ENCODE measurements at places on chromosomes 1 and 21.
A peak's percentile ranks its signal among the peaks of the same experiment; 100 is the strongest.

- DNase-seq: peak; percentile 67
Observed at GRCh38 chr1:202135221-202135721, 9.3 kb downstream of the ARL8A start.

- DNase-seq: peak; percentile 18
Observed at GRCh38 chr1:43951021-43951985, 4.6 kb downstream of the IPO13 start.

GRCh38 chr1:115363171-115363570 lies 25.1 kb upstream of the NGF start:
- DNase-seq: no peak

GRCh38 chr1:160047111-160047991 lies 15.6 kb upstream of the PIGM start:
- no peak for DNase-seq

DNA sequence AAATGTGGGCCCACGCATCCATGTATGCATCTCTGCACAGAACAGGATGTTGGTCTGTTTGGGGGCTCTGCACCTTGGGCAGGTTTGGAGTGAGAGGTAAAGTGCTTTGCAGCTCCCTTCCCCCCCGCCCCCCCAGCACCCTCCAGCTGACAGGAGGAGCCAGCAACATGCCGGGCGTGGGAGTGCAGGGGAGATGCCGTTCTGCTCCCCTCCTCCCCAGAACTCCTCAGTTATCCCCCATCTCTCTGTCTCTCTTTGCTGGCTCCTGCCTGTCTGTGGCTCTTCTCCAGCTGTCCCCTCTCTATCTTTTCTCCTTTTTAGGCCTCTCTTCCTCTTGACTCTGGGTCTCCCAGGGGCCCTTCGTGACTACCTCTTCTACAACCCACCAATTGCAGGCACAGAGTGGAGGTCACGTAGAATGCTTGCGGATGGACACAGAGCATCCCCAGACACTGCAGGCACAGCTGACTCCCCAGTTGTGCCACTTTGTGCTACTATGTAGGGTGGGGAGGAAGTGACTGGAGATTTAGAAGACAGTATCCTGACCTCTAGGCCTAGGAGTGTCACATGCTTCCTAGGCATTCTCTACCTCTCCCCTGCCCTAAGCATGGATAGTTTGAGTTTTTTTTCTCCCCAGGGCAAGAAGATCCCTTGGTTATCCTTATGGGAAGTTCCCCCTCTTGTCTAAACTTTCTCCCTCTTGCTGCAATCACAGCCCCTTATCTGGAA lies 1.7 kb upstream of the RORC start:
- DNase-seq: no peak

GRCh38 chr21:42362700-42363099 lies 3.6 kb downstream of the TFF1 start:
- DNase-seq: no peak

DNA sequence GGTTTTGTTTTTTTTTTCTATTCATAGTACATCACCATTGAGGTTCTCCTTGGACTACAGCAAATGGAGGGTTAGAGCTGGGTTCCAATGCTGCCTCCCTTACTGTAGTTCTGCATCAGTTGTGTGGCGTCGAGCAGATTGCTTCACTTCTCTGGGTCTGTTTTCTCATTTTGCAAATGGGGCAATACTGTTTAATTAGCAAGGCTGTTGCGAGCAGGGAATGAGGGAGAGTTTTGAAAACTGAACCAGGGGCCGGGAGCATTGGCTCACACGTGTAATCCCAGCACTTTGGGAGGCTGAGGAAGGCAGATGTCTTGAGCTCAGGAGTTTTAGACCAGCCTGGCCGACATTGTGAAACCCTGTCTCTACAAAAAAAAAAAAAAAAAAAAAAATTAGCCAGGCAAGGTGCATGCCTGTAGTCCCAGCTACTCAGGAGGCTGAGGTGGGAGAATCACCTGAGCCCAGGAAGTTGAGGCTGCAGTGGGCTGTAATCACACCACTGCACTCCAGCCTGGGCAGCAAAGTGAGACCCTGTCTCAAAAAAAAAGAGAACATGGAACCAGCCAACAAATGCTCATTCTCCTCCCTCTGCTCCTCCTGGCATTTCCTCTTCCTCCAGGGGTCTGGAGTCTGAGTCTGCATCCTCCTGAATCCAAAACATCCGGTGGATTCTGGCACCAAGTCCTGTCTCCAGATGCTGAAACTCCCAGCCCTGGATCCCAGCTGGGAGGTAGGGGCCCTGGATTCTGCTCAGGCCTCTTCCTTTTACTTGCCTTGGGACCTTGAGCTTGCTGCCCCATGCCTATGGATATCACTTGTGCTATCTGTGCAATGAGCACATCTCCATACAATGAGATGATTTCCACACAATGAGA lies 3.7 kb upstream of the PLOD1 start:
- peak; percentile 68 for DNase-seq

DNA sequence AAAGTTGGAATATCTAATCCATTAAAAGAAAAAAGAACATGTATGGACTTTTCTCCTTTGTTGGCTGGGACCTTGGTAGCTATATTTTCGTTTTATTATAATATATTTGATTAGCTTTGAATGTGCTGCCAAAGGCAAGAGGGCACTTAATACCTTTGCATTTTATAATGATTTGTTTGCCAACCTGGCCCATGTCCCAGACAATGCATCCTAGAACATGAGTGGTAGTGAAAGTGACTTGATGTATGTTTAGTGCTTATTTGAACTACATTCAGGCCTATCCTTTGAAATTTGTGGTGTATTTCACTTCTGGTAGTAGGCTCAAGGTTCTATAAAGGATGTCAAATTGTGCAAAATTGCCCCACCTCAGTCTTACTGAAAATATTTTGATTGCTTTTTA lies 25.9 kb downstream of the CACHD1 start:
- no peak for DNase-seq

- no peak for DNase-seq
Observed at GRCh38 chr1:33258788-33259274, 2.5 kb downstream of the ZNF362 start.

DNA sequence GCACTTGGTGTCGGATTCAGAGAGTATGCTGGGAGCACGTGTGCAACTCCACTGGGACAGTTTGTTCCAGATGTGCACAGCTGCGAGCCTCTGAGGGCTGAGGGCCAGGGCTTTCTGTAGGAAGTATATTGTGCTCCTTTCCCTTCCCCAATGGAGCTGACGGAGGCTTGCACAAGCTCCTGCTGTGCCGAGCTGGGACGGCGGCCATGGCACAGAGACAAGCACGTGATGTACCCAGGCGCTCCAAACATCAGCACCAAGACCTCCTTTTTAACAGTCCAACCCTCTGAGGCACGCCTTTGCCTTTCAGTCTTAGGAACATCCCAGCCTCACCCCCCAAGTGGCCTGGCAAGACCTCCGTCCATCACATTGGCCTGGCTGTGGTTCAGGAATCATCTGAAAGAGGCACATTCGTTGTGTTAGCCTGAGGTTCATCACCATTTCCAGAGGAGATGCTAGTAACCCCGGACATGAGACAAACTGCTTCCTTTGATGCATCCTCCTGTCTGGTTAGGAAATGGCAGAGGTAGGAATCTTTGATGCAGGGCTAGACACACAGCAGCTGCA lies 339.2 kb upstream of the KAZN start:
- peak; percentile 74 for DNase-seq

DNA sequence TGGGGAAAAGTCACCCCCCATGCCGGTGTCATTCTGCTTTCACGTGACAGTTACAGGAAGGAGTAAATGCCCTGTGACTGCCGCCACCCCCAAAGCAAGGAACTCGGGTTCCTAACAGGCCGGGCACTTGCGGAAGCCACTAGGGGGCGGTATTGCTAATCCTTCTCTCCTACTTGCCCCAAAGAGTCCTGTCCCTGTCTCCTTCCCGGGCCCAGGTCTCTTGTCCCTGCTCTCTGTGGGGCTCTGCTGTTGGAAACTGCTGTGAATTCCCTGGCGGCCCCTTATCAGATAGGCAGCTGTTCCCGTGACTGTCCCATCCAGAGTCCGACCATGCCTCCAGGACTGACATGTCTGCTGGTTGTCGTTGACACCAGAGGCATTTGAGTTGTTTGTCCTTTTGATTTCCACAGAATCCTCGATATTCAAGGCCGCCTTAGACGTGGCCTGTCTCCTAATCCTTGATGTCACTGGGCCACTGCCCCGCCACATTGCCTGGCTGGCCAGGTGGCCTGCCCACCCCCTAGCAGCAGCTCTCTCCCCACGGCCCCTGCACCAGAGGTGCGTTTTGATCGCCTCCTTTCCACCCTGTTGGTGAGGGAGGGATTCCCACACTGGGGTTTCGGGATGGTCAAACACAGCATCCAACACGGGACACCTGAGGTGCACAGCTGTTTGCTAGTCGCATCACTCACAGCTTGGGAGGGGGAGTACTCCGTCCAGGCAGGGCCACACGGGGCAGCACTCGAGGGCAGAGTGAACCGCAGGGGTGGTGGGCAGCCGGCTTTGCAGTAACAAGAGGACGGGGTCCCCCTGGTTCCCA lies 37.3 kb downstream of the CHAF1B start:
- DNase-seq: peak; percentile 78

DNA sequence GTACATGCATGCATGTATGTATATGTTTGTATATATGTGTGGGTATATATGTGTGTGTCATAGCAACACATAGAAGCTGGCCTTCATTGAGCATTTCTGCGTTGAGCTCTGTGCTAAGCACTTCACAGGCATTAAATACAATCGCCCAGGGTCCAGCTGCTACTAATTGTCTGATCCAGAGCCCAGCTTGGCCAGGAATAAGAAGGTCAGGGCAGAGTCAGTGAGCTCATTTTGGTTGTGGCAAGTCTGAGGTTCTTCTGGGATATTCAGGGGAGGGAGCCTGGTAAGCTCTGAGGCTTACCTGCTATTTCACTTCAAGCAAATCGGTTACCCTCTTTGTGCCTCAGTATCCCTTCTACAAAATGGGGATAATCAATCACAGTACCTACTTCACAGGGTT lies 59.6 kb downstream of the FOXO6 start:
- DNase-seq: peak; percentile 52

DNA sequence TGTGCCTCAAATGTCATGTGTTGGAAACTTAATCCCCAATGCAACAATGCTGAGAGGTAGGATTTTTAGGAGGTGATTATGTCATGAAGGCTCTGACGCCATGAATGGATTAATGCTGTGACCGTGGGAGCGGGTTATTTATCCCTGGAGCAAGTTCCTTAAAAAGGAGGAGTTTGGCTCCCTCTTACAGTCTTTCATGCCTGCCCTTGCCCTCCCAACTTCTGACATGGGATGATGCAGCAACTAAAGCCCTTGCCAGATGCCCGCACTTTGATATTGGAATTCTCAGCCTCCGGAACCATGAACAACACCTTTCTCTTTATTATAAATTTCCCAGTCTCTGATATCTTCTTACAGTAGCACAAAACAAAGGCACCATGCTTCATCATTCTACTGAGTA lies 685.3 kb upstream of the CHRM3 start:
- DNase-seq: no peak

DNA sequence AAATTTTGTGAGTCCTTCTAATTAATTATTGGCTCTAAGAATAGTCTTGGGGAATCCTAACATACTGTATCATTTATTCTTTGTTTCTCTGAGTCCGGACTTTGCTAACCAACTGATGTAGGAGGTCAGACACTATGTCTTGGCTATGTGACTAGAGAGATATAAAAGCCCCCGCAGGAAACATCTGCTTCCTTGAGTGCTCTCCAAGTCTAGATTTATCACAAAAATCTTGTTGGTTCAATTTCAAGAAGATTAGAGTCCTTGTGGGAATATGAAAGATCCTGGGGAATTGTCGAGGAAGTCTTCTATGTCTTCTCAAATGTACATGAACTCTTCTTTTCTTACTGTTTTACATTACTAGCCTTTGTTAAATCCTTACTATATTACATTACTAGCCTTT lies 1712.5 kb downstream of the NCAM2 start:
- DNase-seq: no peak

Data from fibroblast of the aortic adventitia (primary cell).